NCI-H460 (cell line): ENCODE measurements at places on chromosomes 1 and 21. TPM values are rescaled to one million over a fixed set of nuclear protein-coding genes. Genes with fewer than 3 reads are reported as not detected.

Gene SLC2A5
- total RNA-seq = not detected in 2 replicates

Gene ESRRG
- 0.05 TPM in 1 of 2 replicates, not detected in the other for total RNA-seq

Gene NCSTN
- 129 and 144 TPM in 2 replicates for total RNA-seq

Gene APCS
- total RNA-seq = not detected in 2 replicates

Gene S100A14
- total RNA-seq = not detected in 2 replicates

Gene SLC16A4
- total RNA-seq = 412 and 417 TPM in 2 replicates

Gene KRTAP19-1
- total RNA-seq = not detected in 2 replicates
